Activated T-cell treated with anti-CD3 and anti-CD28 coated beads, Interleukin-2, amount 50 U/mL, for 24 hours (primary cell): ENCODE measurements at places on chromosomes 12 and 14.

- no peak for DNase-seq
Observed at GRCh38 chr14:22610931-22611330, 12.8 kb downstream of the ABHD4 start.

DNA sequence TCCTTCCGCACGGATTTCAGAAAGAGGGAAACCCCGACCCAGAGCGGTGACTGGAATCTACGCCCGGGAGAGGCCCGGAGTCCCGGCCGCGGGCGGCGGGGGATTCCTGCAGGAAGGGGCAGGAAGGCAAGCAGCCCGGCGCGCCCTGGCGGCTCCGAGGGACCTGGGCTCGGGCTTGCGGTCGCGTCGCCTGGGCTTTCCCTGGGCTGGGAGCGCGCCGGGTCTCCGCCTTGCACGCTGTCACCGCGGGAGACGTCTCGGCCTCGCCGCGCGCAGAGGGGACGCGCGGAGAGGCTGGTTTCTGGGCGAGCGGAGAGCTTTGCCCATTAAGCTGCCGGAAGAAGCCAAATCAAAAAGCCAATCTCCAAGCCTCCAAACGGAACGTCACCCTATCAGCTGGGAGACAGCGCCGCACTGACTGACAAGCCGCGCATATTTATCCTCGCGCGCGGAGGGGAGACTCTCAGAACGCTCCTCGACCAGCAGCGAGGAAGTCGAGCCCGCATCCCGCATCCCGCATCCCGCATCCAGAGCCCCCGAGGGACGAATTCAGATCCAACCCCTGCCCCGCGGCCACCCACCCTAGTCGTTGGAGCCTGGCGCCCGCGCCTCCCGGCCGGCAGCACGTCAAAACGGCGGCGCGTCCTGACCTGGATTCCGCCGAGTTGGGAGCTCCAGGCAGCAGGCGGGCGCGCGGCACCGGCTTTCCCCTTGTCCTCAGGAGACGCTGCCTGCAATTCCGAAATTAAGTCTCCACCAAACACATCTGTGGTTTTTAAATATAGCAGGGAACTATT, at the start of gene SLC8A3:
TSS of gene SLC8A3 (minus strand) at position 293 of the 797 bp plus-strand sequence. CDS start 20,529 bp downstream, outside the sequence.
- peak; percentile 37 for DNase-seq

GRCh38 chr12:41514021-41514777, 326.1 kb downstream of the PDZRN4 start:
- DNase-seq: no peak

DNA sequence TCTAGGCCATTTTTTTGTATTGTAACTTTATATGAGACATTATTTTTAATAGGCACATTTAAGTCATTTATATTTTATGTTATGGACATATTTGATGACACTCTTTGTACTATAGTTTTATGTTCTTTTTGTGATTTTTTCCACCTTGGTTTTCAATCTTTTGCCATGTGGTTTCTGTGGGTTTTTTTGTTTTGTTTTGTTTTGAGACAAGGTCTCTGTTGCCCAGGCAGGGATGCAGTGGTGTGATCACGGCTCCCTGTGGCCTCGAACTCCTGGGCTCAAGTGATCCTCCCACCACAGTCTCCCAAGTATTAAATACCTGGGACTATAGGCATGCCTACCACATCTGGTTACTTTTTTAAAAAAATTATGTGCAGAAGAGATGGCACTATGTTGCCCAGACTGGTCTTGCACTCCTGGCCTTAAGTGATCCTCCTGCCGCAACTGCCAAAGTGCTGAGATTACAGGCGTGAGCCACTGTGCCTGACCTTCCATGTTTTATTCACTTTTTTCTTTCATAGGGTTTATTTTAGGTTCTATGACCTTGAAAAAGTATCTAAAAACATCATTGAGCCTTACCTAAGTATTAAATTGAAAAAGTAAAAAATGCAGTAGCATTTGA, 16.3 kb downstream of the MSRB3 start:
- no peak for DNase-seq

DNA sequence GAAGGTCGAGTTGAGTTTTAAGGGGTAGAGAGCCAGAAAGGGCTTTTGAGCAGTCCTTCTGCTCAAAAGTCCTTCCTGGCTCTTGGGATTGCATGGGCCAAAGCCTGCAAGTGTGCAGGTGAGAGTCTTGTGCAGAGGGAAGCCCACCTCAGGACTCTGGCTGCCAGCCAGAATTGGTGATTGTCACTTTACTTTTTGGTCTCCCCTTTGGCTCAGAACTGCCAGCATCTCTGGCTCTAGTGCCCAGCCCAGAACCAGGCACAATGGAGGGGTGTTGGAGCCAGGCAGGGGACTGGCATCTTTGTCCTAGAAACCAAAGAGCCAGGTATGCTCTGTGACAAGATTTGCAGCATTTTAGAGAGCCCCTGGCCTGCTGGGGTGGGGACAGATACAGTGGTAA, 23.5 kb downstream of the FAM222A start:
- no peak for DNase-seq

GRCh38 chr14:65840786-65841185, 428.3 kb downstream of the FUT8 start:
- DNase-seq: no peak

DNA sequence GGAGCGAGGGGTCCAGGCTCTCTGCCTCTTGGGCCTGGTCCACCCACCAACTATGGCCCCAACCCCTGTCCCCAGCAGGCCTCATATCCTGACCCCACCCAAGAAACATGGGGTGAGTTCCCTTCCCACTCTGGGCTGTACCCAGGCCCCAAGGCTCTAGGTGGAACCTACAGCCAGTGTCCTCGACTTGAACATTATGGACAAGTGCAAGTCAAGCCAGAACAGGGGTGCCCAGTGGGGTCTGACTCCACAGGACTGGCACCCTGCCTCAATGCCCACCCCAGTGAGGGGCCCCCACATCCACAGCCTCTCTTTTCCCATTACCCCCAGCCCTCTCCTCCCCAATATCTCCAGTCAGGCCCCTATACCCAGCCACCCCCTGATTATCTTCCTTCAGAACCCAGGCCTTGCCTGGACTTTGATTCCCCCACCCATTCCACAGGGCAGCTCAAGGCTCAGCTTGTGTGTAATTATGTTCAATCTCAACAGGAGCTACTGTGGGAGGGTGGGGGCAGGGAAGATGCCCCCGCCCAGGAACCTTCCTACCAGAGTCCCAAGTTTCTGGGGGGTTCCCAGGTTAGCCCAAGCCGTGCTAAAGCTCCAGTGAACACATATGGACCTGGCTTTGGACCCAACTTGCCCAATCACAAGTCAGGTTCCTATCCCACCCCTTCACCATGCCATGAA, 8.6 kb downstream of the ARHGAP9 start:
- no peak for DNase-seq

- DNase-seq: peak; percentile 65
Observed at GRCh38 chr12:123916729-123917128, 55.9 kb downstream of the CCDC92 start.

GRCh38 chr14:38255408-38255672, 553 bp downstream of the CLEC14A start:
- no peak for DNase-seq

- DNase-seq: no peak
Observed at GRCh38 chr12:52643233-52644077, 8.6 kb downstream of the KRT2 start.

GRCh38 chr12:120618954-120619615, 21.3 kb upstream of the CABP1 start:
- no peak for DNase-seq

GRCh38 chr14:74653386-74654138, 41.5 kb upstream of the LTBP2 start:
- DNase-seq: no peak
